ENCODE measurements at places on chromosomes 1 and 21.
A peak's percentile ranks its signal among the peaks of the same experiment; 100 is the strongest.

DNA sequence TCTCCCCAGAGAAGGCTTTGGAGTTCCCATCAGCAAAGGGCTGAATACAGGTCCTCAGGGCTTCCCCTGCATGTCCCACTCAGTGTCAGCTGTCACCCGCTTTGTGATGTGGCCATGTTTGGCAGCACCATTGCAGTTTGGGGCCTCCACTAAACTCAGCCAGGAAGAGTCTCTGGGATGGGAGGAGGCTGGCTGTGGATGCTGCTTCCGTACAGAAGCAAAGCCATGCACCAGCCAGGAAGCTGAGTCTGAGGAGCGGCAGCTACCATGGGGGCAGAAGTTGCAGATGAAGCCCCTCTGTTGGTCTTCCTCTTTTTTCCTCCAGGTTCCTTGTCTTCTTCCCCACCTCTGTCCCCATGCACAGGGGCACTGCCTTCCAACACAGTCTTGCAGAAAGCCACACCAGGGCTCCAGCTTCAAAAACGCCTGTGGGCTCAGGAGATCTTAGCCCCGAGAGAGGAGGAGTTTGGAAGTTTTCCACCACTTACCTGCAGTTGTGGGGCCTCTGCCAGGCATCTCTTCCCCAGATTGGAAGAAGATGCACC, 416.8 kb downstream of the NPHP4 start:
- DNase-seq, result no peak

- DNase-seq, result no peak
These were observed 19.4 kb downstream of the AGRN start for GRCh38 chr1:1039145-1039910.

DNA sequence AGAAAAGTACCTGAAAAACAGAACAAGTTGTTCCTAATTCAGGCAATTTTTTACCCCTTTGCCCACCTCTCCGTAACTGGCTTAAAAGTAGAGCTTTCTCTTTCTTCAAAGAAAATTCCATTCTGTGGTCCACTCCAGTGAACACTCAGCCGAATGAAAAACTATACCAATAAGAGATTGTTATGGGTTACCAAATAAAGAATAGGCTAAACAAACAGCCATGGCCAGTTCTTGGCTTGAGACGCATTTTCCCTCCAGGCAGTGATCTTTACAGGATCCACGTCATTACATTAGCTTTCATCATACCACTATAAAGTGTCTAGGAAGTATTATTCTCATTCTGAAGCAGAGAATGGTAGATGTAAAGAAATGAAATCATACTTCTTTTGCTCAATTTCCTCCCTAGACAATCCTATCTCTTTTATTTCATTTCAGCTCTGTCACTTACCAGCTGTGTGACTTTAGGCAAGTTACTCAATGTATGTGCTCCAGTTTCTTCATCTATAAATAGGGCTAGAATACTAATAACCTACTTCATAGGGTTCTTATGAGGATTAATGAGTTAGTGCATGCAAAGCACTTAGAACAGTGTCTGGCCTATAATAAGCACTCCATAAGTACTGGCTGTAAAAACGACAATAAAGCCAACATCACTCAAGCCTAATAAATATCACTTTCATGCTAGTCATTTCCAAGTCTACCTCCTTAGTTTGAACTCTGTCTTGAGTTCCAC, 26.5 kb upstream of the TRIM45 start:
- no peak for DNase-seq

DNA sequence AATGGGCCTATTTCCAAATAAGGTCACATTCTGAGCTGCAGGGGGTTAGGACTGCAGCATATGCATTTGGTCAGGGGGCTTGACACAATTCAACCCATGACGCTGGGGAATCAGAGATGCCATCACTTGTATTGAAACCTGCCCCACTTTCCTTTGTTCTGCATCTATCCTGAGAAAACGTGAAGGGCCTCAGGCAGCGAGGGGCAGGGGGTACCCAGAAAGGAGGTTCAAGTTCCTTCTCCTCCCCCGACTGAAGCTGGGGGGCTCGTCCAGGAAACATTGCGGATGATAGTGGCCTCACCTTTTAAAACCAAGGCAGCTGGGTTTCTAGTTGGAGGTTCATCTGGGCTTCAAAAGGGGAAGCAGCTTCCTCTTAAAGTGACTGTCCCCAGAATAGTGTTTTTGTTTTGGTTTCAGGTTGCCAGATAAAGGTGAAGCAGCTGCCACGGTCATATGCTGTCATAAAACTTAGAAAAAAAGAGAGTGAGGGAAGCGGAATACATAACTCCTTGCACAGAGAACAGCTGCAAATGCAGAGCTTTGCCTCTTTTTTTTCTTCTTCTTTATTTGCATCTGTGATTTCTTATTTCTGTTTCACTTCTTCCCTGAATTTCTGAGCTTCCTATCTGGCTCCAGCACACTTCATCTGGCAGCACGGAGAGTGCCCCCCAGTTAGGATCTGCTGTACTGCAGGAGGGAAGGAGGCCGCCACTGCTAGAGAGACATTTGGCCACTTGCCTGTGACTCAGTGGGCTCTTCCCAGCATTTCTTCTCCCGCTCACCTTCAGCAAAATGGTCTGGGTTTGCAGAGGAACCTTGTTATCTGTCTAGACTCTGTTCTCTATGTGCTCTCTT, 142.0 kb downstream of the AJAP1 start:
- DNase-seq, result no peak

- no peak for DNase-seq
These were observed 438.8 kb upstream of the B3GALT2 start for GRCh38 chr1:193625255-193625654.

GRCh38 chr1:164673584-164674214, 114.7 kb downstream of the PBX1 start:
- no peak for DNase-seq

GRCh38 chr1:147109041-147109440, 63.2 kb downstream of the PRKAB2 start:
- DNase-seq, result no peak

GRCh38 chr1:53896635-53897229, 2.7 kb downstream of the DIO1 start:
- DNase-seq, result no peak

DNA sequence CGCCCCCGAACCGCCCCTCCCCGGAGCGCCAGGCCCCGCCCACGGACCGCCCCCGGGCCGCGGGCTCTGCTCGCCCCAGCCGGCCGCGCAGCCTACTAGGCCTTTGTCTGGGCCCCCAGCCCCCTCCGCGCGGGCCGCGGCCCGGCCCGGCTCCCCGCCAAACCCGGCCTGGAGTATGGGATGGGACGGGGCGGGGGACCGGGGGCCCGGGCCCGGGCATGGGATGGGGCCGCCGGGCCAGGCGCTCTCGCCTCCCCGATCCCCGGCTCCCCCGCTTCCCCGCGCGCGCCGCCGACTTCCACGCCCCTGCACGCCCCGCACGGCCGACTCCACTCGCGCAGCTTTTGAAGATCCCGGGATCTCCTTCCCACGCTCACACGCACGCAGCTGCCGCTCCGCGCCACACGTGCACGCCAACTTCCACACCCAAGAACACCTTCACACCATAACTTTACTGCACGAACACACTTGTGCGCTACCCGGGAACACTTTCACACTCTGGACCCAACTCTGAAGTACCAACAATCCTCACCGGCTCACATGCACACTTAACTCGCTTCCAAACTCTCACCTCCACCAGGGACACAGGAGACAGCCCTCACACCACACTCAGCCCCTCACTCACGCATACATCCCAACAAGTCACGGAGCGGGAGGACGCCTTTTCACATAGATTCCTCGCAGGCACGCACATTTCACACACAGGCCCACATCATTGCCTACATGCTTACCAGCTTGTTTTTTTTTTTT, 437 bp upstream of the HSPG2 start:
- peak; percentile 79 for DNase-seq

All from posterior cingulate gyrus (tissue), 11 donors.